ENCODE measurements at places on chromosomes 1 and 21.
A peak's percentile ranks its signal among the peaks of the same experiment; 100 is the strongest.

GRCh38 chr1:20281801-20282200, 8.9 kb upstream of the VWA5B1 start:
- DNase-seq: peak; percentile 87

DNA sequence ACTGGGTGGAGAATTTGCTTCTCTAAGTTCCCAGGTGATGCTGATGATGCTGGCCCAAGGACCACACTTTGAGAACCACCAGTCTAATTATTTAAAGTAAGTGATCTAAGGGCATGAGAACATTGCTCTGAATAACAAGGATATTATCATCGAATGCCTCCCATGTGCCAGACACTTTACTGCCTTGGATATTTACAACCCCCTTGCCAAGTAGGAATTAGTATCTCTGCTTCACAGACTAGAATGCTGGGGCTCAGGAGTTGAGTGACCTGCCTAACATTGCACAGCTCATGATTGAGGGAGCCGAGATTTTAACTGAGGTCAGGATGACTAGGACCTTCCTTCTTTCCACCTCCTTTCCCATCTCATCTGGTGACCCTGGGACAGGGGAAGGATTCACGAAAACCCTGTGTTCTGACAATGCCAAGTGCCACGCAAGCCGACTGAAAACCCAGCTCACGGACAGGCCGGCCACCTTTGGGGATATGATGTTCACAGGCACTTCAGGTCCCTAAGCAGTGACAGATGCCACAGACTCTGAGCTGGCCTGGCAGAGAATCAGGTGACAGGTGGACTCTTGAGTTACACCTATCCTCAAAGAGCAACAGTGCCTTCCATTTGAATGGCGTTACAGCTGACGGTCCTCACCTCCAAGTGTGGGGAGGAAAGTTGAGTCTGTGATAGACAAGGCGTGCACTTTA, 230.7 kb downstream of the TOMM20 start:
- DNase-seq: no peak

DNA sequence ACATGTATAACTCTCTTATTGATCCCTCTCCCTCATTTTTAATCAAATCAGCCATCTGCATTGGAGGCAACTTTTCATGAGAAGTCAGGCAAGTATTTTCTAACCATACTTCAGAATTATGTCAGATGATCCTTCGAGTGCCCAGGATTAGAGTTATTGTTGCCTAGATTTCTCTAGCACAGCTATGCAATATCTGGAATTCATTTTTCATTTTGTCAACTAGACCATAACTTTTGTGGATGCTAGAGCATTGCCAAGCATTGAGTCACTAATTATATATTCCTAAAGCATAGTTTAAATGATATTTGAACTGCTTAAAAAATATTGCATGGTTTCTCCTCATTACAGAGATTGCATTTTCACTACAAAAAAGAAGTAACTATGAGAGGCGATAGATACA, 21.2 kb downstream of the HFM1 start:
- peak; percentile 70 for DNase-seq

GRCh38 chr1:2554621-2555387, 1.4 kb upstream of the TNFRSF14 start:
- no peak for DNase-seq
